Stimulated activated CD4-positive, alpha-beta T cell treated with anti-CD3 and anti-CD28 coated beads, Interleukin-12 subunit alpha, Interleukin-12 subunit beta, amount 100 ng/mL, for 4 hours (primary cell): ENCODE measurements at places on chromosomes 5 and 9.

- no peak for DNase-seq
Observed at GRCh38 chr5:61416010-61416409, 84.0 kb downstream of the ZSWIM6 start.

DNA sequence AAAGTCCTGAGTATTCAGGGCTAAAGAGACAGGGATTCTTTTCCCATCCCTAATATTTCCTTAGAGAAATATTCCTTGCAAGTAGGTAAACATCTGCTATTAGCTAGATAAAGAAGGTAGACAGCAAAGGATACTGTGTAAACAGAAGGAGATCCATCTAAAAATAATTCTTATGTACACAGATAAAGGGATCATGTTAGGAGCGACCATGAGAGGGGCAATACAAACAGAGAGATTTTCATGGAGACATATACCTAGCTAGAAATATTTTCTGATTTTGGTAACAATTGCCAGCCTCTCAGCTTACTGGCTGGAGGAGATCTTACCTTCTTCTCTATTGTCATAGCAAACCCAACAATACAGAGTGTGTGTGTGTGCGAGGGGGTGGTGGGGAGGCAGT, 184.6 kb upstream of the DMAC1 start:
- DNase-seq: no peak

GRCh38 chr9:95261890-95262289, 55.6 kb downstream of the FANCC start:
- no peak for DNase-seq

DNA sequence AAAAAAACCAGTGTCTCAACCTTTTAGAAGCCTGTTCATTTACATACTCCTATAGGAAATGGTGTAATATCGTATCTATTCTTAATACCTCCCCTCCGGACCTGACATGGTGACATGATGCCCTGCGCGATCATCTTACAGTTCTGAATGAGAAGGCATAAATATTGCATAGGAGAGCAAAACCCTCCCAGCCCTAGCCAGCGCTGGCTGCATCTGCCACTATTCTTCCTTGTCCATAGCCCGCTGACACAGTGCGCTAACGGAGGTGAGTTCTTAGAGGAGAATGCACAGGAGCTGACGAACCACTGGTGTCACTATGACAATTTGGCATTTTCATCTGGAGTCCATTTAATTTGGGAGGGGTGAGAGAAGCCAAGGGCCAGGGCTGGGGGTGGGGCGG, 290.1 kb downstream of the EFNA5 start:
- DNase-seq: no peak

- DNase-seq: no peak
Observed at GRCh38 chr5:34487159-34487879, 168.8 kb upstream of the RAI14 start.

GRCh38 chr5:32990593-32991420, 279.7 kb downstream of the NPR3 start:
- DNase-seq: no peak
